ENCODE measurements at places on chromosomes 13 and 19. TPM values are rescaled to one million over a fixed set of nuclear protein-coding genes. Genes with fewer than 3 reads are reported as not detected.

LGALS4 gene
- total RNA-seq: not detected

FZR1 gene
- 45.1 TPM for total RNA-seq

ZNF567 gene
- 9.4 TPM for total RNA-seq

PCDH17 gene
- under 0.01 TPM for total RNA-seq

GNA15 gene
- not detected for total RNA-seq

C1QTNF9B gene
- not detected for total RNA-seq

FPR2 gene
- 0.10 TPM for total RNA-seq

DDX39A gene
- total RNA-seq: 32.6 TPM

DNA sequence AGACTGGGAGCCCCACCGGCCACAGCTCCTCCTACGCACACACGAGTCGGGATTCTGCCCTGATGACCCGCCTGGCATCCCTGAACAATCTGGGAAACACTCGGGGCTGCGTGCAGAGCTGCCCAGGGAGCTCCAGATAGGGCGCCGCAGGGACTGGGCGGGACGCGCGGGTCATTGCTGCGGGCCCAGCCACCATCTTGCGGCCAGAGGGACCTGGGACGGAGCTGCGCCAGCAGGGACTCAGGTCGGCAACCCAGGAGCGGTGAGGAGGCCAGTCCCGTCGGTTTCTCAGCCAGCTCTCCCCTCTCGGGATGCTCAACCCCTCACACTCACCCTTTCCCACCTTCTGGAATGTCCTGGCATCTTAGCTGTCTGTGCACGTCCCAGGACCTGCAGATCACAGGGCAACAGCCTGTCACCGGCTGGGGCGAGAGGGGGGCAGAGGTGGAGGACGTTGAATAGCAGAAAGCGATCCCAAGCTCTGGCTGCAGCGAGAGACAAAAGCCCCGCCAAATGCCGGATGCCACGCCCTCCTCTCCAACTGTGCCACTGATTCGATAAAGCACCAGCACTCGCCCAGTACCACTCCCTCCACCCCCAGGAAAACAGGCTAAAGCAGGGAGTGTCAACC, 20.4 kb upstream of the ZNF91 start:
- DNase-seq: peak; percentile 10

- peak; percentile 45 for DNase-seq
Observed at GRCh38 chr13:44759384-44760360, 183.5 kb upstream of the TSC22D1 start.

DNA sequence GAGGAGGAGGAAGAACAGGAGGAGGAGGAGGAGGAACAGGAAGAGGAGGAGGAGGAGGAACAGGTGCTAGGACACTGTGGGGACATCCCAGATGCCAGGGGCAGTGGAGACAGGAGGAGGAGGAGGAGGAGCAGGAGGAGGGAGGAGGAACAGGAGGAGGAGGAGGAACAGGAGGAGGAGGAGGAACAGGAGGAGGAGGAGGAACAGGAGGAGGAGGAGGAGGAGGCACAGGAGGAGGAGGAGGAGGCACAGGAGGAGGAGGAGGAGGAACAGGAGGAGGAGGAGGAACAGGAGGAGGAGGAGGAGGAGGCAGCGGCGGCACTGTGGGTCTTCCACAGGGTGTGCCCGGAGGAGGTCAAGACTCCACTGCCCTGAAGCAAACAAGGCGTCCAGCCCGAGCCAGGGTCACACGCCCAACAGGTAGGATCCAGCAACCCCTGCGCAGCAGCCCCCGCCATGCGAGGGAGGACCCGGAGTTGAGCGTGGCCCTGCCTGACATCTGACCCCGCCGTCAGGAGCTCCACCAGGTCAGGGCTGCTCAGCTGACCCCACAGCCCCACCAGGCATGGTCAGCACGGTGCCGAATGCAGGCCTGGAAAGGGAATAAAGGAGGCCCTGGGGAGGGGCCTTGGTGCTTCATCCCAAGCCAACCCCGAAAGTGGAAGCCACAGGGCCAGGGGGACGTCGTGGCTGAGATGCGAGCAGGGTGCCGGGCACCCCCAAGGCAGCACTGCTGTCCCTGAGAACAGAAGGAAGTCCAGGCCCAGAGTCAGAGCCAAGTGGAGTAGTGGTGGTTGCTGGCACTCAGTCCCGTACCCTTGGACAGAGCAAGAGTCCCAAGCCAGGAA, 9.2 kb downstream of the SBNO2 start:
- DNase-seq: no peak

DNA sequence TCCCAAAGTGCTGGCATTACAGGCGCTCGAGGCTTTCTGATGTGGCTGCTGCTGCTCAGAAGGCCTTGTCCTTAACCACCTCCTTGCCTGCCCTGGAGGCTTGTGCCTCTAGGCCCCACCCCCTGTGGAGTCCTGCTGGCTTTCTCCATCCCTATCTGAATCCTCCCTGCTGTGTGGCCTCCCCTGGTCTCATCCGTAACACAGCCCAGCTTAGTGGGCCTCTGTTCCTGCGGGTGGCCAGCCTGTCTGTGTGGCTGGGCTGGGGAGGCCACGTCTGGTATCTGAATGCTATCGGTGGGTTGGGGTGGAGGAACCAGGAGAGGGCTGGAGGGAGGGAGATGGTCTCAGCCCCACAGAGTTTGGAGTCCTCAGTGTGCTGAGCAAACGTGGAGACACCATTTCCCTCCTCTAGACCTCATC, 4.7 kb downstream of the RPL28 start:
- no peak for DNase-seq

DNA sequence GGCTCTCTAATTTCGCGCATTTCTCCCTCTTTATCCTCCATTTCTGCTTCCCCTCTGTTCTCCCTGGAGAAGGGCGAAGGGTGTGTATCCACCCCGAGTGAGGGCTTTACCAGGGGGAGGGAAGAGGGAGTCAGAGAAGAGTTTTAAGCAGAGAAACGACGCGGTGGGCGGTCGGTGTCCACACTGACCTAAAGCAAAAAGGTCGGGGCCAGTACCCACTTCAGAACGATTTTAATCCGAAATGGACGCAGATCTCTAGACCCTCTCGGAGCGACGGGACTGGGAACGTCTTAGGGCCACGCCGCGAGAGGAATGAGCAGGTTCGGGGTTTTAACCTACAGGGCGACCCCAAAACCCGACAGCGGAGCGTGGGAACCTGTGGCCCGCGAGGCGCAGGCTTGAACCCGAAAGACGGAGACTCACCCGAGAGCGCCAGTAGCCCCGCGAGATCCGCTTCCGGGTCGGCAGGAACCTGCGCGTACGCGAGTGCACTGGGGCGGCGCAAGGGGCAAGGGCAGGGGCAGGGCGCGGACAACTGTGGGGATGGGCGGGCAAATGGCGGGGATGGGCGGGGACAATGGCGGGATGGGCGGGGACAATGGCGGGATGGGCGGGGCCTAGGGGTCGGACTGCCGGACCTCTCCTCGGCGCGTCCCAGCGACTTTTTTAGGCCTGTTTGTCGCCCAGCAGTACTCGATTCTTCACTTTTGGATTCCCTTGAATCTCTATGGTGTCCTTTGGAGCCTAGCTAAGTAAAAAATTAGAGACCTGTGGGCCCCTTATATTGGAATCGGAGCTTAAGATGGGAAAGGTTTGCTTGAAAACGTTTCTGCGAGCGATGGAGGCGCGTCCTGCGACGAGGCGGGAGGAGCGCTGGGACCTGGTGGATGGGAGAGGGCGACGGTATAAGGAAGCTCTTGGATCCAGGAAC, at the start of gene ZNF677:
ZNF677 (minus strand) TSS at position 463 of the 931 bp plus-strand sequence. CDS start 3,323 bp downstream, outside the sequence.
- peak; percentile 57 for DNase-seq

- DNase-seq: no peak
Observed at GRCh38 chr19:46993622-46994021, 26.0 kb upstream of the NPAS1 start.

GRCh38 chr13:45826731-45827130, 24.8 kb downstream of the SIAH3 start:
- no peak for DNase-seq

DNA sequence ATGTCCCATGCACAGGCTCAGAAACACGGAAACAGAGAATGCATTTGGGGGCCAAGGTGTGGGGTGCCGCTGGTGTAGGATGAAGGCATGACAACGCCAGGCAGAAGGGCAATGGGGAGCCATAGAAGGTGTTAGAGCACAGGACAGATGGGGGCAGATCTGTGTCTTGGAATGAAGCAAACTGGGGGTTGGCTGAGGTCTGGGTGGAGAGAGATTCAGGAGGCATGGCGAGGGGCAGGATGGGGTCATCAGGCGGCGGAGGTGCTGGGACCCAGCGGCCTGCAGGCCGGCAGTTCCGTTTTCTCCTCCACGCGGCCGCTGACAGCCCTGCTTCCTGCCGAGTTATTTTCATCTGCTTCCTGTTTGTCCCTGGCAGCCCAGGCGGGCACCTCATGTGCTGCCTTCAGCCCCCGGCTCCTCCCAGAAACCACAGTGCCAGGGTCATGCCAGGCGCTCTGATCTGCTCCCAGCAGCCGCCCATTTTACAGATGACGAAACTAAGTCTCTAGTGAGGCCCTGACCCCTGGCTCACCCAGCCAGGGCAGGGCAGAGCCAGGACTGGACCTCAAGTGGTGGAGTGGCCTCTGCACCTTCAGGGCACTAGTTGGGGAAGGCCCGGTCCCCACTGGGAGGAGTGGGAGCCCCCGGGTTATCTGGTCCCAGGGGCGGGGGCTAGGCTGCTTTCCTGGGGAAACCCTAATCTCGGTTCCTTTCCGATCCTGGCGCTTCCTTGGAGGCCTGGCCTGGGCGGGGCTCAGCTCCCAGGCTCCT, 2.2 kb downstream of the ARHGAP45 start:
- no peak for DNase-seq

DNA sequence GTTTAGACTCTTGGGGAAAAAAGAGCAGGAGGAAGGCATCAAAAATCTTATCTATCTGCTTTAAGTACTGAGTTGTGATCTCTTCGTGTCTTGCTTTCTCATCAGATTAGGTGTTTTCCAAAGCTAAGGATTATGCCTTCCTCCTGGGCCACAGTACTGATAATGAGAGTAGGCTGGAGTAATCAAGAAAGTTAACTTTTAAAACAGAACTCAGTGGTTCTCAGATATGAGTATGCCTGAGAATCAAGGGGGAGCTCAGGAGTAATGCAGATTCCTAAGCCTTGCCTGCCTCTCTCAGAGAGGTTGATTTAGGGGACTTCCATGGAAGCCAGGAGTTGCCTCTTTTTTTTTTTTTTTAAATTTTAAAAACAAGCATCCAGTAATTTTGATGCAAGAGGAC, 23.5 kb downstream of the CDADC1 start:
- DNase-seq: no peak

- DNase-seq: peak; percentile 11
Observed at GRCh38 chr13:20580257-20580656, 13.3 kb downstream of the IFT88 start.

DNA sequence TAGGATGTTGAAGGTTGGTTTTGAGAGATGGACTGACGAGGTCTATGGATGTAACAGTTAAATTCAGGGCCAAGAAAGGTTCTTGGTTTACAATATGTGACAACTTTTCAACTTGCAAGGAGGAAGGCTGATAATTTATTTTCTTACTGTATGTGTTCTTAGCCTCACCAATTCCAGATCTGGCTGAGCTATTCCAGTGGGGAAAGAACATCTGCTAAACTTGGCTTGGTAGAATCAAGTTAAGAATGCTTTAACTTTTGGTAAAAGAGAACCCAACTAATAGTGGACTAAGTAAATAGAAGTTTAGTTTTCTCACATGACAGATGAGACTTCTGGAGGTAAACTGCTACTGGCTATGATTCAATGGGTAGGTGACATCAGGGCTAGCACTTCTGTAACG, 222.9 kb downstream of the KLF5 start:
- DNase-seq: no peak

DNA sequence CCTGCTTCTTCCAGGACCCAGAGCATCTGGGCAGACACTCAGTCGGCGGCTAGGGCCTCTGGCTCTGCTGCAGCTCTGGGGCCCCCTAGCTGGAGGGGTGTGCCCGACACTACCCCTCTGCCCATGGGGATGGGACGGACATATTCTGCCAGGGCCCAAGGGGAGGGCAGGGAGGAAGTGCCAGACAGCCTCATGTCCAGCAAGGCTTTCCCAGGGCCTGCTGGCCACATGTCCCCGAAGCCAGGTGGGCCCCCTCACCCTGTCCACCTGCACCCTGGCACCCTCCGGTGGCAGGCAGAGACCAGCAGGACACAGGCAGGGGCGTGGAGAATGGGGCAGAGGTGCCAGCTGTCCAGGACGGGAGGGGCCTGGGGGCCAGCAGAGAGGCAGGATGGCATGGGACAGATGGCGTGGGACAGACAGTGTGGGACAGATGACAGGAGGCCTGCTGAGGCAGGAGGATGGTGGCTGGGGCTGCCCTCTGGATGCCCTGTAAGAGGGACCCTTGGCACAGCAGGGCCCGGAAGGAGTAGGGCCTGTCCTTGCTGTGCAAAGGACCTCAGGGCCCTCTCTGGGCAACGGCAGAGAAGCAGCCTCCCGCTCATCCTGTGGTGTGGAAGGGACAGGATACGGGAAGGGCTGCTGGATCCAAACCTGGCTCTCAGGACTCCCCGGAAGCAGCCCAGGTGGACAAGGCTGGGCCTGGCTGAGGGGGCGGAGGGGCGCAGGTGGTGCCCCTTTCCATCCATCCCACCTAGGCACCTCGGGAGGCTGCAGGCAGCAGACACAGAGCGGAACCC, 29.1 kb downstream of the CEBPG start:
- DNase-seq: no peak

GRCh38 chr13:89307278-89307677, 1636.1 kb downstream of the SLITRK5 start:
- peak; percentile 59 for DNase-seq

DNA sequence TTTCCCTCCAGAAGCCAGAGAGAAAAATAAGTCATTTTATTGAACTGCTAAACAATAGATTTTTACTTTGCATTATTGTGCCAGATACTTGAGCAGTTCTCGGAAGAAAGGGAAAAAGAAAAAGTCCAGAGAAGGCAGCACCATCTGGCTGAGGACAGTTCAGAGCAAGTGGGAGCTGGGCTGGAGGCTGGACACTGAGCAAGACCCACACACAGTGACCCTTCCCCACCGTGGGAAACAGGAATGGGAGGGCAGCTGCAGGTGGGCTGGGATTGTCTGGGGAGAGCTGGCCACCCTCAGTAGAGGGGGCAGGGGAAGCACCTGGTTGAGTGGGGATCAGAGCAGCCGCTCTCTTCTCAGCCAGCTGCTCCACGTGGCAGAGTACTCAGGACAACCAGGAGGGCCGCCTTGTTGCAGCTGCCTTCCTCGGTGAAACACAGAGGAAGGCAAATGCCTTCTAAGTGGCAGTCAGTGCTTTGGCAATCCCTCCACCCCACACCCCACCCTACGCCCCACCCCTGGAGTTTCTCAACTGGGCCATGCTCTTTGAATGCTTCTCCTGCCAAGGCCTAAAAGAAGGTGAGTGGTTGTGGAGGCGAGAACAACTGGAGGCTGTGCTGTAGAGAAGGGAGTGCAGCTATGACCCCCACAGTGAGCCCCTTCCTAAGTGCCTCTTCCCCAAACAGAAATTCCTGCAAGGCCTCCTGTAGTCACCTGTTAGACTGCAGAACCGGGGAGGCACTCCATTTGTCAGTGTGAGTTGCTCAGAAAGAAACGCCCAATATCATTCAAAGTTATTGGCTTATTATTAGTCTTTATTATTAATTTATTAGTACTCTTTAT, 179.3 kb downstream of the ZIC5 start:
- no peak for DNase-seq

DNA sequence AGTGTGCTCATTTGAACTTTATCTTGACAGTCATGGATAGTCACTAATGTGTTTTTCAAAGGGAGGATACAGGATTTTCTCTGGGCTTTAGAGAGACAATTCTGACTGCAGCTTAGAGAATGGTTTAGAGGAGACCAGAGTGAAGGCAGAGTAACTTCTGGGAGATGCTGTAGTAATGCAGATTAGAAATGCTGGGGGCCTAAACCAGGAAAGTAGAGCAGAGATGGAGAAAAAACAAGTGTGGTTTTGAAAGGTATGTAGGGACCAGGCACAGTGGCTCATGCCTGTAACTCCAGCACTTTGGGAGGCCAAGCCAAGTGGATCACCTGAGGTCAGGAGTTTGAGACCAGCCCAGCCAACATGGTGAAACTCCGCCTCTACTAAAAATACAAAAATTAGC, 18.3 kb upstream of the CEBPA start:
- no peak for DNase-seq

GRCh38 chr13:97976610-97977521, 23.4 kb downstream of the IPO5 start:
- peak; percentile 11 for DNase-seq

All from renal cortical epithelial cell (primary cell).